ENCODE measurements at places on chromosomes 7 and 10.

DNA sequence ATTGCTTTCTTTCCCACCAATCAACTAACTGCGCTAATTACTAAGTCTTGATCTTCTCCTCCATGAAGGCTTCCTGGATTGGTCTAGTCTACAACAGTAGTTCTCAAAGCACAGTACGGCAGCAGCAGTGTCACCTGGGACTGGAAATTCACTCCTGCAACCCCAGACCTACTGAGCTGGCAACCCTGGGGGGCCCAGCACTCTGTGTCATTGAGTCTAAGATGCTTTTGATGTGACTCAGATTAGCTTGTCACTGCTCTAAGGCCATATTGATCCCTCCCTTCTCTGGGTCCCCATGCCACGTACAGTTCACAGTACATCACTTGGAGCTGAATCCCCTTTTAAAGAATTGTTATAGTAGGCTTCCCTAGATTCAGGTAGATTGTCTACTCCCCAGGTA, 65.7 kb upstream of the KMT2C start:
- no peak for DNase-seq

GRCh38 chr7:27997188-27997707, 183.3 kb downstream of the JAZF1 start:
- no peak for DNase-seq

GRCh38 chr7:99001482-99002147, 123.3 kb downstream of the TRRAP start:
- DNase-seq, result no peak

GRCh38 chr7:133053321-133053891, 28.5 kb downstream of the CHCHD3 start:
- no peak for DNase-seq

GRCh38 chr10:21272643-21273399, 252.7 kb downstream of the SKIDA1 start:
- DNase-seq, result no peak

- no peak for DNase-seq
These were observed 138.1 kb downstream of the NOC3L start for GRCh38 chr10:94224656-94225055.

- DNase-seq, result no peak
These were observed 953.0 kb downstream of the GRID1 start for GRCh38 chr10:85413570-85413969.

DNA sequence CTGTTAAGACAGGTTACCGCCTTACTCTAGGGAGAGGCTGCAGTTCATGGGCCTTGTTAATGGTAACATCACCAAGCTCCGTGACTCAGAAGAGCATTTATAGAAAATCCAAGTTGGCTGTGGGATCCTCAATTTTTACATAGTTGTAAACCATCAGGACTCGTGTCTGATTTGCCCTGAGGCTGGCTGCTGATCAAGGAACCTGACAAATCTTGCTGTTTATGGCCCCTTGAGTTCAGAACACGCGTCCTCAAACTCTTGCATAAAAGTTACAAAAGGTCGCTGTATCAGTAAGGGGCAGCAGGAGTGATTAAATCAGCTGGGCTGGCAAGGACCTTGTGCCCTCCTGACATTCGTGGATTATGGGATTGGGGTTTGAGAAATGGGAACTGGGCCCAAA, 4.6 kb downstream of the SLC13A4 start:
- no peak for DNase-seq

DNA sequence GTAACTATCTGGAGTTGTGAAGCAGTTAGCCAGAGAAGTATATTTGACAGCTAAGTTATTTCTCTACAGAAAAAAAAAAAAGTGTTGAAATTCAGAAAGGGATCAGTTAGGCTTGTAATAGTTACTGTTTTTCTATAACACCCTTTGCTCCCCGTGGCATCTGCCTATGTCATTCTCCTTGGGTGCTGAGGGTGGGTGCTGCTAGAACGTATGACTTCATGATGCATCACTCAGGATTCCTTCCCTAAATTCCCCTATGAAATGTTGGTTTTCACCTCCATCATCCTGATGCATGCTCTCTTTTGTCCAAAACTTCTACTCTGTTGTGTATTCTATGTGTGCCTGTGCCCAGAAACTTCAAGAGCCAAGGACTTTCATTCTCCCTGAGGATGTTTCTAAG, 536.4 kb downstream of the GRM8 start:
- no peak for DNase-seq

DNA sequence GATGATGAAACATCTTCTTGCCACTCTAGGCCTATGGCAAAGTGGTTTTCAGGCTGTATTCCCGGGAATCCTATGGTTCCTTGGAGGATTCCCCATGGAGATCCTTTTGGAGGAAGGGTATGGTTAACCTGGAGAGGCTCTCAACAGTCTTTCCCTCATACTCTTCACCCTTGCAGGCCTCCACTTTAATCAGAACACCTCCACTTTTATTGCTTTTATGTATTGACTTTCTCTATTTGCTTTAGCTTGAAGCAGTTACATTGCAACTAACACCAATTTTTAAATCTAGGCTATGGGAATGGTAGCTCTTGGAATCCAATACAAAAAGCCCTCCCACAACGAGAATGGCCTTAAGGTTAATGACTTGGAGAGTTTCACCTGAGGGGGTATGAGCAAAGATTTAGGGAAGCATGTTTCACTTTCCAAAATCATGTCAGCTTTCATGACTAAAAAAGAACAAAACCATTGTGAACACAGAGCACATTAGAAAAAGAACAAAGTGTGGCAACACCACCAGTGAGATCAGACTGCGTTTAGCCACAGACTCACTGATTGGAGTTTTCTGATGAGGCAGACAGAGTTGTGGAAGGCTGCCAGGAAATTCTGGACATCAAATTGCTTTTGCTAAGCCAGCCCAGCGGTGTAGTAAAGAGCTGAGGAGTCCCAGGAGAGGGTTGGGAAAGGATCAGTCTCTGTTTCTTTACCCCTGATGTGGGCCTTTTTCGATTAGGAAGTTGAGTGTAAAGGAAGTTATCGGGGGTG, 130.4 kb upstream of the BMPER start:
- no peak for DNase-seq

DNA sequence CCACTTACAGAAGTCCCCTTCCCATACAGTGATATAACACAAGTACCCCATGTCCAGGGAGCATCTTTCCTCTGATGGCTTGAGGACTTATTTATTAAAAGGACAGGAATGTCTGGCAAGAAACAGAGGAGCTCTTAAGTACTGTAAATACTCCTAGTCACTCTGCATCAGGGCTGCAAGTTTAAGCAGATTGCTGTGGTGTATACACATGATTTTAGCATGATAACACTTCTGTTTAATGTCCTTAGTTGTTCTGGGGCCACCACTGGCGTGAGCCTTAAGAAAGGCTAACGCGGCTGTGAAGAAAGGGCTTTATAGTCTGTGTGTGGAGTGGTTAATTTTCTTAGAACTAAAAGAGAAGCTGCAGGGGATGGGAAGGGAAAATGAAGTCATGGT, 65.7 kb downstream of the GBF1 start:
- no peak for DNase-seq

DNA sequence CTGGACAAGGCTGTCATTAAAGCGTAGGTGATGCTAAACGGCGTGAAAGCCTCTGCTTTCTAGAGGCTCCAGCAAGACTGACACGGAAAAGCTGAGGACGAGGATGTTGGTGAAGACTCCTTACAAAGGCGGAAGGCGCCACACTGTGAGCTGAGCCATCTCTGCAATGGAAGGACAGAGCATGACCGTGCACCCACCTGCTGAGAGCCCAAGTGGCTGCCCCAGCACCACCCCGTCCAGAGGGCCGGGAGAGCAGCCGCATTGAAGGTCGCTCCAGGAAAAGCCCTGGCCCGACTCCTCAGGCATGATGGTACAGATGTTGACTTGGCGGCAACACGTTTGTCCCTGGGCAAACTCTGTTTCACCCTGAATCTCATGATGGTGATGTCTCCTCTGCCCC, 492.7 kb downstream of the DNAJB6 start:
- no peak for DNase-seq

DNA sequence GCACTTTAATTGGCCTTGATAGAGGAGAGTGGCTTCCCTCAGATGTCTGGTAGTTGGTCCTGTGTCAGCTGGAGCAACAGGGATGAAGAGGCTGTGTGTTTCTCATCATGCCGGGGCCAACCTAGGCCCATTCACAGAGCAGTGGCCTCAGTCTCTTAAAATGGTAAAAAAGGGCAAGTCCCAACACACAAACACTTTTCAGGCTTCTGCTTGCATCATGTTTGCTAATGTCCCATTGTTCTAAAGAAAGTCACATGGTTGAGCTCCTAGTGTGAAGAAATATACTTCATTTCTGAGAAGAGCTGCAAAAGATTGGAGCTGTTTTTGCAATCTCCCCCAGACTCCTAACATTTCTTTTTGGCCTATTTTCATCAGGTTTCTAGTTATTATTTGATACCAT, 40.6 kb upstream of the RBAK start:
- DNase-seq, result no peak

DNA sequence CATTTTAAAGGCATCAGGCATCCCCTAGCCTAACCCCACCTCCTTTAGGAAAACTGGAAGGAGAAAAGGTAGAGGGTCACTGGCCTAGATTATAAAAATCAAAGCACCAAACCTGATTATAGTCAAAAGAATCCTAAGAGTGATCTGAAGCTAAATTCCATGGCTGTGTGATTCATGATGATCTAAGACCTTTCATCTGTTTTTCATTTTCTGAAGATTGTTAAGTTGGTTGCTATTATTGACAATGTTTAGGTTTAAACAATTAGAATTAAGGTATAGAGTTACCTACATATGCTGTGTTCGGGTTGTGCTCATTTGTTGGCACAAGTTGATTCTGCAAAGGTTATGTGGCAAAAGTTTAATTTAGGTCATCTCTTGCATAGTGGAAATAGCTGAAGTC, 148.7 kb downstream of the BICC1 start:
- no peak for DNase-seq

DNA sequence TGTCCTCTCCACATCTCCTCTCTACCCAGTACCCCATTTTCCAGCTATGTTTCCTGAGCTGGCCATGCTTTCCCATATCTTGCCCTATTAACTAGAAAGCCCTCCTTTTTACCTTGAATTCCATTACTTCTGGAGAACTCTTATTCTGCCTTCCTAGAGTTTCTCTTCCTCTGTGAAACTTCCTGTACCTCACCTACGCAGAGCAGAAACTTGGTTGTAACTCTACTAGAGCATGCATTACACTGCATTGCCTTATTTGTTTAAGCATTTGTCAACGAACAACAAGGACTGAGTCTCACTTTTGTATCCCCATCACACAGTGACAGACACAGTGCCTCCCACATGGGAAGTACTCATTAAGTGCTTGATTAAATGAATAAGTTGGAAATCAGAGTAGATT, 36.4 kb downstream of the VCL start:
- DNase-seq, result no peak

- no peak for DNase-seq
These were observed 393.5 kb downstream of the GFRA1 start for GRCh38 chr10:115879372-115880089.

DNA sequence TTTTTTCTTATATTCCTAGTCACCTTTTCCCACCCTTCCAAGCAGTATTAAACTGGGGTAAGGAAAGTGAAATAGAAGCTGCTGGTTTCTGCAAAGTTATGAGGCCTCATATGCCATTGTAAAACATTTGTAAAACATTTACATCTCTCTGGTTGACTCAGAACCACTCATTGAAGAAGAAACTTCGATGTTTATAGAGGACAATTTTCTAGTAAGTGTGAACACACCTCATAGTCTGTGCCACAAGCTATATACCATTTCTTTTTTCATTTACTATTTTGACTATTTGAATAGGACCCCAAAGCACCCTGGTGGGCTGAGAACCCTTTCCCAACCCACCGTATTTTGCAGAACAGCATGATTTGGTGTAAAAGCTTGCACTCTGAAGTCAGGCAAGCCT, 12.9 kb upstream of the ITGB1 start:
- no peak for DNase-seq

- no peak for DNase-seq
These were observed 158.1 kb upstream of the PITRM1 start for GRCh38 chr10:3330663-3331062.

DNA sequence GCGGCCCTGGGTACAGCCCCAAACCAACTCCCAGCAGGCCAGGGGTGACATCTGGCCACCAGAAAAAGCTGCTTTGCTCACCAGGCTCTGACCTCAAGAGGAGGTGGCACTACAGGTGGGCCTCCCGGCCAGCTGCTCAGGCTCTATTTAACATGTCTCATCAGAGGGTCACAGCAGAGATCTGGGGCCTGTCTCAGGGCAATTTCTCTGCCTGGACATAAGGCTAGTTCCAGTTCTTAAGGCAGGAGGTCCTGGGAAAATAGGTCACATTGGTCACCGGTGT, 88.6 kb downstream of the GFRA1 start:
- DNase-seq, result no peak

- DNase-seq, result no peak
These were observed 55.0 kb downstream of the SNX10 start for GRCh38 chr7:26346611-26347203.

DNA sequence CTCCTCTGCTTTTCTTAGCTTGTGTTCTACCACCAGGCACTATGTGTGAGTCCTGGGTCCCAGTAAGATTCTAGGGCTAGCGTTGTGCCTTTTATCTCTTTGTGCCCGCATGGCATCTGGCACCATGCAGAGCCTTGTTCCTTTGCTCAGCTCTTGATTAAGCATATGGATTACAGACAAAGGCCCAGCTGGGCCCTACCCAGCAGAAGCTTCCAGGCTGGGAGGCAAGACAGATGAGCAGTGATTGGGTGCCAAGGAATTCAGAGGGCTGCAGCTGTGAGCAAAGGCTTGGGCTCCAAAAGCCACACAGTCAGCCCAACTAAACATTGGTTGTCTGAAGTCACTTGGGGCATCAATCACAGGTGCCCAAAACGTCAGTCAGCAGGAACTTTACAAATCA, 2.0 kb downstream of the ACSM6 start:
- DNase-seq, result no peak

DNA sequence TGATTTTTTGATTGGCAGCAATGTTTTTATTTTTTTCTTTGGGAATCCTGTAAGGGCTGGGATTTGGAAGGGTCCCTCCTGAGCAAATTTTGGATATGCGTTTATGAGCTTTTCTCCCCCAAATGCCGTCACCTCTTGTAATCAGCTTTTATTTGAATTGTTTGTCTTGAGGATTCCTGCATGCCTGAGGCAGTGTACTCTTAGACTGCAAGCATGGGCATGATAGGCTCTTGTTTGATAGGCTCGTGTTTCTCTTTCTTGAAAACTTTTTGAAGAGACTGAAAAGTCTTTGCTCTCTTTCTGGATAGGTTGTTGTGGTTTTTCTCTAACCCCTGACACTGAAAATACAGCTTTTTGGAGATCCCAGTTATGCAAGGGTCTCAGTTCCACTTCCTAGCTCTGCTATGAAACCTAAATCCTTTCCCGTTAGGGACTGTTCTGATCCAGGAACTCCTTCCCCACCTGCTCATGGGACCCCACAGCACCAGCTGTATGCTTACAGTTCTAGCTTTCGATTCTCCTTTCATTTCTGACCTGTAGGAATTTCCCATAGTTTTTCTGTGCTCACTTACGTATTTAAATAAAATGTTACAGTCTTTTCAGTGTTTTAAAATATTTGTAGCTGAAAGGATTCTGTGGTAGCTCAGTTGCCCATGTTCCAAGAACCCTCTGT, 17.2 kb downstream of the TSPAN13 start:
- DNase-seq, result no peak

GRCh38 chr7:98091061-98091460, 15.6 kb upstream of the LMTK2 start:
- no peak for DNase-seq

GRCh38 chr7:54802114-54802513, 43.1 kb upstream of the SEC61G start:
- no peak for DNase-seq

- no peak for DNase-seq
These were observed 136.7 kb downstream of the DLG5 start for GRCh38 chr10:77789861-77790260.

Data from stimulated activated CD4-positive, alpha-beta T cell treated with anti-CD3 and anti-CD28 coated beads, Interleukin-2, amount 100 ng/mL, for 24 hours (primary cell).